ENCODE measurements at places on chromosomes 3 and 15.

DNA sequence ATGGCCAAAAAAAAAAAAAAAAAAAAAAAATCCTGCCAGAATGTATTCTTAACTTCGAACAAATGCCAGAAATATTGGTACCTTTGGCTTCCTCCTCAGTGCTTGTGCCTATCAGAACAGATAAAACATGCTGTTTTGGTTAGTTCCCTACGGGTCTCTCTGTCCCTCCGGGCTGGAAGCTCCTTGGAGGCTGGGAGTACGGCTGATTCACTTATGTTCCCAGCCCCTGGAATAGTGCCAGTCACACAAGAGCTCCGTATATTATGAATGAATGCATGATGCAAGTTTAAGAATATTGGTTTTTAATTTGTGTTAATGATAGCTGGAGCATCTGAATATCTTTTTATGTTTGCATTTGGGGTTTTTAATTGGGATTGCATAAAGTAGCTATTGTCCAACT, 44.0 kb downstream of the NR2F2 start:
- no peak for DNase-seq

- DNase-seq, result no peak
Measured at GRCh38 chr15:72233769-72234168, 2.8 kb upstream of the PKM start.

DNA sequence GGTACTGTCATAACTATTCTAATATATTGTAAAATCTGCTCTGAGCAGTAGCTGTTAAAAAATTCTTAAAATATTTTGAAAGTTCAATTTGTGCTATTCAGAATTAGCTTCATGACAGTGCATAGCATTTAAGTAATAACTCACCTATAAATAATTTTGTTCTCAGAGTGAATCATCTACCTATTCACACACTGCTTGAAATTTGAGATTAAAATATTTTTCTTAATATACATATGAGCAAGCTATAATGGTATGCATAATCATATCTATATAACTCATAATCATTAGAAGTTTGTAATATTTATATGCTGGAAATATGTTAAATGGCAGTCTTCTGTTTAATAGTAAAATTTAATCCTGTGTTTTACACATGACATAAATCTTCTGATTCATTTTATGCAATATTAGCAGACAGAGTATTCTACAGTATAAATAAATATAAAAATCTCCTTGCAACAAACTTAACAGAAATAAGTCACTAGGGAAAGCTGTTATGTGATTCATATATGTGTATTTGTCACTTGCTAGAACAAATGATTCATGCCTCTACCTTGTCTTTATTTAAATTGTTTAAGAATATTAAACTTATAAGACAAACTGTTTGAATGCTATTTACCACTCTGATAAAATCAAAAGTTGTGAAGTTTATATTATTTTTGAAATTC, 710.8 kb downstream of the PLOD2 start:
- DNase-seq, result no peak

- DNase-seq, result no peak
Measured at GRCh38 chr15:69275074-69275670, 23.5 kb upstream of the PAQR5 start.

DNA sequence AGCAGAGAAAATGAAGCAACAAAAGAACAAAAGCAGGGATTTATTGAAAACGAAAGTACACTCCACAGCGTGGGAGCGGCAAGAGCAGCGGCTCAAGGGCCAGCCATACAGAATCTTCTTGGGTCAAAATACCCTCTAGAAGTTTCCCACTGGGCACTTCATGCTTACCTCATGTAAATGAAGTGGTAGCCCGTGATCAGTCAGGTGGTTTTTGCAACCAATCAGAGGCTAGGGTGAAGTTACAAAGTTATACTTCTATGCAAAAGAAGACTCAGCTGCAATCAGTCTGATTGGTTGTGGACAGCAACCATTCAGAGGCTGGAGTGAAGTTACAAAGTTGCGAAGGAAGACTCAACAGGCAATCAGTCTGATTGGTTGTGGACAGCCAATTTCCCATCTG, 37.8 kb upstream of the TRH start:
- DNase-seq, result peak; percentile 31

DNA sequence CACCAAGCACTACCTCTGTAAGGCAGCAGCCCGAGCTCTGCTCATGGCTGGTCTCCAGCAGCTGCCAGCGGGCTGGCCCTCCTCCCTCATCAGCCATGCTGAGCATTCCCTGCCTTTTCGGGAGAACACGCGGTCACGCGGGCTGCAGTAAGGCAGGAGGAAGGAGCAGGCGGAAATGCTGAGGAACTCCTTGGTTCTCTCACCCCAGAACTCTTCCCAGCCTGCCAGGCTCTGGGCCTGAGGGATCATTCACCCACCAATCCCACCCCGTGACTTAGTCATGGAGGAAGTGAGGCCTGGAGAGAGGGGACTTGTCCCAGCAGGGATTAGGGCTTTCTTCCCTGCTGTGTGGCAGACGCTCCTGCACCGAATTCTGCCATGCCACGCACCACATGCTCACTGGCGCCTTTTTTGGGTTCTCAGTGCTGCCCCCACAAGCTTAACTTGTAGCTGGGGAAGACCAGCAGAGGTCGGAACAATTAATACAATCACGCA, 42.9 kb upstream of the RPL32 start:
- DNase-seq, result peak; percentile 10

DNA sequence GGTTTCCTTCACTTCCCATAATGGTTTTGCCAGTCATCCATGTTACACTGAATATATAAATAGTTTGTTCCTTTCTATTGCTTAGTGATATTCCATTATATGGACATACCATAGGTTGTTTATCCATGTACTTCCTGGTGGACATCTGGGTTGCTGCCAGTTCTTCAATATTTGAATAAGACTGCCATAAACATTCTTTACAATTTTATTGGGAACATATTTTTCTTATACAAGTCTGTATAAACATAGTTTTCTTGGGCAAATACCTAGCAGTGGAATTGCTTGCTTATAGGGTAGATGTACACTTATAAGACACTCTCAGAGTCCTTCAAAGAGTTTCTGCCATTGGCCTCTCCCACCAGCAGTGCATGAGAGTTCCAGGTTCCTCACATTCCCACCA, 231.4 kb downstream of the OPA1 start:
- DNase-seq, result no peak

DNA sequence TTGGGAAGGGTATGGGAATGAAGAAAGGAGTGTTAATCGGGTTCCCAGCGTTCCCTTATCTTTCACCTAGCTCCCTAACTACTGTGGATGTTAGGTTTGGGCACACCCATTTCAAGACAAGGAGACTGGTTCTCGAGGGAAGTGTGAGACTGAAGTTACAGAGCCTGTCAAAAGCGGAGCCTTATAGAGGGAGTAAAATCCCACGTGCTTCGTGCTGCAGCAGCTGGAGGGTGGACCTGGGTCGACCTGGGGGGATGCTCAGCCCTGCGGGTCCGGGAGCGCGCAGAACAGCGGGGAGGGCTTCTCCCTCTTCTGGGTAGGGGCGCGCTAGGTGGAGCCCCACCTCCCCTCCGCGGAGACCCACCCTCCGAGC, 314 bp upstream of the TMED3 start:
- DNase-seq, result no peak

- no peak for DNase-seq
Measured at GRCh38 chr3:13497386-13497785, 17.3 kb downstream of the HDAC11 start.

GRCh38 chr3:179045719-179046402, 25.7 kb downstream of the ZMAT3 start:
- no peak for DNase-seq

DNA sequence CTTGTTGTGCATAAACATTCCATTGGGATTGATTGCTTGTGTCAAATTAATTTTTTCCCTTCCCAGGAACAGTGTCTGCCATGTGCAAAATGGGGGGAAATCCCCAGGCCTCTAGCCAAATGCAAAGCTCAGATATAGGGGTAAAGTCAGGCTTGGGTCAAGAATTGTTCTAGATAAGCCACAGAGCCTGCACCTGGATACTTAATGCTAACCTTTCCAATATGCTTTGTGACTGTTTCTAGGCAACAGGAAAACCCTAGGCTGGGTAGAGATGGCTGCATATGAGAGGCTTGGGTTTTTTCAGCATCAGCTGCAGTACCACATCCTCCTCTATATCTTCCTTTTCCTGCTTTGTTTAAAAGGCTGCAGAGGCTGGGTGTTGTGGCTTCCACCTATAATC, 61.9 kb upstream of the ROPN1 start:
- no peak for DNase-seq

GRCh38 chr15:59550530-59550929, 61.1 kb upstream of the GCNT3 start:
- no peak for DNase-seq

- DNase-seq, result no peak
Measured at GRCh38 chr3:64223791-64224745, 1.2 kb downstream of the PRICKLE2 start.

DNA sequence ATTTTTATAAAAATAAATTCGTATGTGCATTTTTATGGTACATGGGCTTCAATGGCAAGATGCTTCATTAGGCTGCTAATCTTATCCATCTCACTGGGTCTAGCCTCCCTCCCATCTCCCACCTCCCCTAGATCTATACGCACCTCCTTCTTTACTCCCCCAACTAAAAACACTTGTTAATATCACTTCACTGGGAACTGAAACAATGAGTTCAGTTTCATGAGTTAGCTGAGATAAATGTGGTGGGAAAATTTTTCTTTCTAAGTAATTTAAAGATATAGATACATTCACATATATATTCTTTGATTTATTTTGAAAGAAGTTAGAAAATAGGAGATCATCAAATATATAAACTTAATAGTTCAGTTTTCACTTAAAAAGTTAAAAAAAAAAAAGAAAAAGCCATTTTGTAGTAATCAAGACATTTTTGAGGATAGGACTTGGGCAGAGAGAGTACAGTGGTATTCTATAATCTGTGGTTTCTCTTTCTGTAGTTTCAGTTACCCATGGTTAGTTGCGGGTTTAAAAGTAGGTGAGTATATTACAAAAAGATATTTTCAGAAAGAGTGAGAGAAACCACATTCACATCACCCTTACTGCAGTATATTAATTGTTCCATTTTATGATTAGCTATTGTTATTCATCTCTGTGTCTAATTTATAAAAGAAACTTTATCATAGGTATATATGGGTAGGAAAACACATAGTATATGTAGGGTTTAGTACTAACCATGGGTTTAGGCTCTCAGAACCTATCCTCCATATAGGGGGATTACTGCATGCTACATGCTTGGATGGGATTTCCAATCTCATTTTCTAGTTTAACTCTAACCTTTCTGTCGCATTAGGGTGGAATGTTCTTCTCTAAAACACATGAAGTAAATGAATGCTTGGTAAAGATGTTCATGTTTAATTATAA, 316.0 kb upstream of the CBLB start:
- no peak for DNase-seq

- no peak for DNase-seq
Measured at GRCh38 chr3:128950223-128950938, 43.5 kb downstream of the CFAP92 start.

DNA sequence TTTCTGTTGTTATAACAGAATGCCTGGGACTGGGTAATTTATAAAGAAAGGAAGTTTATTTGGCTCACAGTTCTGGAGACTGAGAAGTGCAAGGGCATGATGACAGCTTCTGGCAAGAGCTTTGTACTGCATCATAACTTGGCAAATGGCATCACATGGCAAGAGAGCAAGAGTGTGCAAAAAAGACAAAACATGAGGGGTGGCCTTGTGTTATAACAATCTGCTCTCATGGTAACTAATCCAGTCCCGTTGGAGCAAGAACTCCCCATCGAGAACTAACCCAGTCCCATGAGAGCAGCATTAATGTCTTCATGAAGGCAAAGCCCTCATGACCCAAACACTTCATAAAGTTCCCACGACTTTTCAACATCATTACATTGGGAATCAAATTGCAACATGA, 23.2 kb downstream of the SCN11A start:
- no peak for DNase-seq

- no peak for DNase-seq
Measured at GRCh38 chr3:97882975-97883598, 61.3 kb downstream of the CRYBG3 start.

- DNase-seq, result no peak
Measured at GRCh38 chr15:97998307-97999071, 38.0 kb downstream of the ARRDC4 start.

DNA sequence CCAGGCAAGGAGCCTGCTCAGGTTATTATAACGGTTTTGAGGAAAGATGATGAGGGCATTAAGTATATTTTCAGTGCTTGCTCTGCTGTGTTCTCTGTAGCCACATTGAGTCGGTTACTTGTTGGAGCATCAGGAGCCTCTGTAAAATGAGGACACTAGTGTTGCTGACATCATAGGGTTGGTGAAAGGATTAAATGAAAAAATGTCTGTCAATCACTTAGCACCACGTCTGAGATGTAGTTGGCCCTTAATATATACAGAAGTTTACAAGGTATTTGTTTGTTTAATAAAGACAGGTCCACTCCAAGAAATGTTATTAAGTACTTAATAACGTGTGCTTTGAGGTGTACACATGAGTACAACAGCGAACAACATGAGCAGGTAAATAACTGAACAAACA, 735 bp upstream of the SLC25A26 start:
- DNase-seq, result no peak

DNA sequence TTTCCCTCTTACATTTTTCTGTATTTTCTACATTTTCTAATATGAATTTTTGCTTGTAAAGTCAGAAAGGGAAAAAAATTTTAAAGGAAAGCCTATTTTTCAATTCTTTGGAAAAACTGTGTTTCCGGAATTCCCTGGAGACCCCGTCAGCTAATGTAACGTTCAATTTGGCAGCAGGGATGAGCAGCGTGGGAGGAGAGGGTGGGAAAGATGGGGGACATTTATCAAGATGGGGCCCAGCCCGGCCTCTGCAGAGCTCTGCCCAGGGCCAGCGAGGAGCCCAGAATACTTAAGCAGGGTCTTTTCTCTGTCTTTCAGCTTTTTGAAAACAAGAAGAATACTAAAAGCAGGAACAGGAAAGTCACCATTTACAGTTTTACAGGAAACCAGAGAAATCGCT, 129.0 kb downstream of the LRRK1 start:
- DNase-seq, result no peak

GRCh38 chr3:185134509-185134908, 18.4 kb downstream of the C3orf70 start:
- no peak for DNase-seq

Data from GM04504 (cell line).